Kidney (tissue), 22 donors: ENCODE measurements at places on chromosomes 4 and X. TPM values are rescaled to one million over a fixed set of nuclear protein-coding genes. Genes with fewer than 3 reads are reported as not detected.

GRCh38 chrX:71183341-71183740, 38.7 kb downstream of the NLGN3 start:
- peak; percentile 65 for DNase-seq

- DNase-seq = peak; percentile 69
These were observed 34.6 kb downstream of the CPLX1 start for GRCh38 chr4:791252-791897.

GRCh38 chrX:37800717-37801116, 20.9 kb downstream of the CYBB start:
- no peak for DNase-seq

- no peak for DNase-seq
These were observed 892.8 kb upstream of the DIAPH2 start for GRCh38 chrX:95791876-95792275.

GRCh38 chr4:176270669-176271068, 1.6 kb upstream of the ASB5 start:
- peak; percentile 65 for DNase-seq

DNA sequence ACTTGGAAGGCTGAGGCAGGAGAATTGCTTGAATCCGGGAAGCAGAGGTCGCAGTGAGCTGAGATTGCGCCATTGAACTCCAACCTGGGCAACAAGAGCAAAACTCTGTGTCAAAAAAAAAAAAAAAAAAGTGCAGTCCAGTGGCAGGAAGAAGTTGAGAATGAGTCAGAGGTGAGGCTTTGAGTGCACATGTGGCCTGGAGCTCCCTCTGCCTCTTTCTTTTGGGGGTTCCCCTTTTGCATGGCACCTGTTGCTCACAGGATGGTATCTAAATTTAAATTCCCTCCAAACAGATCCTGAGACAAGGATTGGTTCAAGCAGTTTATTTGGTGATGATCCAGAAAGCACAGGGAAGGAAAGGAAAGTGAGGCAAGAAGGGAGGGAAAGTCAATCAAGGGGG, 151.4 kb upstream of the STX18 start:
- no peak for DNase-seq

DNA sequence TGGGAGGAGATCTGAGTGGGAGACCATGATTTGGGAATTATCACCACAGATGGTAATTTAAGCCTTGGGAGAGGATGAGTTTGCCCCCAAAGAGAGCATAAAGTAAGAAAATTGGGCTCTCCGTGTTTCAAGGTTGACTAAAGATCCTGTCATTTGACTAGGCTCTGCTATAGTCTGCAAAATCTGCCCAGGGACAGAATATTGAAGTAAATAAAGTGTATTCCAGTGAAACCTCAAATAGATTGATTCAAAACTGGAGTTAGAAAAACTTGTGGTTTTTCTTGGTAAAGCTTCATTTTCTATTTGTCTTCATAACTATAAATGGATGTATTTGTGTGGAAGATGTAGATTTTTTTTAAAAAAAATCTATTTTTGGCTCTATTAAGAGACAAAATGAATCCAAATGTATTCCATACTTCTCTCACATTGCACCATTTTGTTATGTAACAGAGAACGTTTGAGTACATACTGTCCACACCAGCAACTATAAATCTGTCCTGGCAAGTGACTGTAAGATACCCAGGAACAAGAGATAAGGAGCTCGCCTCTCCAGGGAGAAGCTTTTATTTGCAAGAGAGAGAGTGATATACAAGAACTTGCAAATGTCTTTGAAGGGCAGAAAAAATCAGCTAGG, 170.2 kb downstream of the CBR4 start:
- no peak for DNase-seq

GRCh38 chr4:152328582-152328981, 207.3 kb downstream of the FBXW7 start:
- no peak for DNase-seq

DNA sequence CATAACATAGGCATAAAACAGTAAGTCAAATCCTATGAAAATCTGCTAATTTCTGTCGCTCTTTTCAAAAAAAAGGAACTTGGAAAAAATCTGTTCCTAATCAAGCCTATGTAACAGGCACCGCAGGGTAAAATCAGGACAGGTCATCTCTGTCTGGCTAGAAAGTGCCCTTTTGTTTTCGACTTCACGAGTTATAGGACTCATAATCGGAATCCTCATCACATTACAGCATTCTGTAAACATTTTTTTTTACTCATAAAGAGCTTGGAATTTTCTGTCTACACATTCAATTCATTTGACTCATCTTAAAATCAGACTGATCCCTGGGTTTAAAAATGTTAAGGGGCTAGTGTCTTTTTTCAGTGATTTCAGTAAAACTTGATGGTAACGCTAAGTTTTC, 181.7 kb upstream of the TBC1D9 start:
- no peak for DNase-seq

- DNase-seq = peak; percentile 49
These were observed 759 bp upstream of the TBC1D1 start for GRCh38 chr4:37889849-37890800.

- no peak for DNase-seq
These were observed 111.6 kb upstream of the CXCL13 start for GRCh38 chr4:77493829-77494551.

- peak; percentile 74 for DNase-seq
These were observed 253.2 kb upstream of the RASGEF1B start for GRCh38 chr4:81724925-81725329.

GRCh38 chr4:26452565-26453531, 37.4 kb downstream of the CCKAR start:
- DNase-seq = peak; percentile 6

- DNase-seq = no peak
These were observed 70.0 kb downstream of the EVC start for GRCh38 chr4:5780831-5781480.

DNA sequence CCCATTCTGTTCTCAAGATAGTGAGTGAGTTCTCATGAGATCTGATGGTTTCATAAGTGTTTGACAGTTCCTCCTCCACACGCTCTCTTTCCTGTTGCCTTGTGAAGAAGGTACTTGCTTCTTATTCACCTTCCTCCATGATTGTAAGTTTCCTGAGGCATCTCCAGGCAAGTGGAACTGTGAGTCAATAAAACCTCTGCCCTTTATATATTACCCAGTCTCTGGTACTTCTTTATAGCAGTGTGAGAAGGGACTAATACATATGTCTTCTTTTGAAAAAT, 58.4 kb downstream of the CFAP299 start:
- no peak for DNase-seq

DNA sequence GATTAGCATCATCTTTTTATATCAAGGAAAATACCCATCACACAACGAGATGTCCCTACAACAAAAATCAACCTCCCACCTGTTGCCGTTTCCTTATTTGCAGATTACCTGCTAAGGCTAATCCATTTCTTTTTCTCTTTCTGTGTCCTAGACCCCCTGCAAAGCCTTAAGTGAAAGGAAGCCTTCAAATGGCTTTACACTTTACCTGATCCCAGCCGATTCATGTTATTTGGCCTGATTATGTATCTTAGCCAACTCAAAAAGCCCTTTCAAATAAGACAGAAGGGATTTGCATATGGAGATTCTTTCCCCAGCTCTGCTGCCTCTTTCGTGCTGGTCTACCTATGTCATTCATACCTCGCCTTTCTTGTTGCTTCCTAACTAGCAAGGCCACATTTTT, 14.4 kb downstream of the ABCG2 start:
- DNase-seq = no peak

- DNase-seq = no peak
These were observed 166.2 kb upstream of the FGF13 start for GRCh38 chrX:138877746-138878145.

DNA sequence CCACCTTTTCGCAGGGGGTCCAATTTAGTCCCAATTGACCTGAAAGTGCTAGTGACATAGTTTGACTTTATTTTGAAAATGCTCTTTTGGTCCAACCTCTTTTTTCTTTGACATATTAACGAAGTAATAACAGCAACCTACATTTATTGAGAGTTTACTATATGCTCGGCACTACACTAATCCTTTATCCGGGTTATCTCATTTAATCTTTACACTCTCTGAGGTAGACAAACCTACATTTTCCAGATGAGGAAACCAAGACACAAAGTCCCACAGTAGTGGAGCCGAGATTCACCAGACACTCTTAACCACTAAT, 307 bp upstream of the ATRX start:
- no peak for DNase-seq

- no peak for DNase-seq
These were observed 87.9 kb downstream of the ATP10D start for GRCh38 chr4:47572981-47573380.

DNA sequence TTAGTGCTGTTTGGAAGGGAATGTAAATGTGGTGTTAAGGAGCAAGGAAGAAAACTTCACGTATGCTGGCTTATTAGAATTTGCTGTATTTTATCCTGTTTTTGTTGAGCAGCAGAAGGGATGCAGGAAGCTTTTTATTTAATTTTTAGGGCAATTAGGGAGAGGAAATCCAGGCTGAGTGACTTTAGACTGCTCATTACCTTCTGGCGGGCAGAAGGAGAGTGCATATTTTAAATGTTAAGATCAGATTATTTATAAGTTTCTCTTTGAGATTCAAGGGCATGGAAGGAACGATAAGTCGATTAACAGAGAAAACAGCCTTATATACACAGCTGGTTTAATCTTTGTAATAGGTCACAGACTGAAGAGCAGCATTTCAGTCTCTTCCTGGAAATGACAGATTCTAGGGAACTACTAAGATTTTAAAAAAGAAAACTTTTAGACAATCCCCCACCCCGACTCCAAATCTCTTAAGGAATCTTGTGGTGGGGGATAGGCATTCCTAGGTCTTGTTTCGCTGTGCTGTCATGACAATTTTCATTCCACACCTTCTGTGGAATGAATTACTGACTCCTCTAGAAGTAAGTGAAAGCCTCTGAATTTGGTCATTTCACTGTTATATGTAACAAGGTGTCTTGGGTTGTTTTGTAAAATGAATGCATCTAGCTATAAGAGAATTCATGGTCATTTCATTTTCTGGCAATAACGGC, 402.5 kb downstream of the RAPGEF2 start:
- no peak for DNase-seq

DNA sequence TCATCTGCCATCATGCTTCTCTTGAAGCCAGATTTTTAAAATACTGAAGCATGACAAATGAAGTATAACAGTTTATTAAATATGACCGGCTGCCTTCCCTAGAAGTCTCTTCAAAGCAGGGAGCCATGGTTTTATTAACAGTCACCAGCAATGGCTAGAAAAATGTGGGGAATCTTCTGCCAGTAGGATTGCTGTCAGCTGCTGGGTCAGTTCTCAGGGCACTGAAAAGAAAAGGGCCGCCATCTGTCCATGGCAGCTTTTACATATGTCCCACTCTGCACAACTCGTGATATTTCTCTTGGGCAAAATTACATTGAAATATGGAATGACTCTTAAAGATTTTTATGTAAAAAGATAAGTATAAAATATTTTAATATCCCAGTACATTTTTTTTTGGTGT, 2.8 kb downstream of the CCNG2 start:
- peak; percentile 44 for DNase-seq

- DNase-seq = no peak
These were observed 1177.1 kb downstream of the ADGRL3 start for GRCh38 chr4:62377245-62377644.

DNA sequence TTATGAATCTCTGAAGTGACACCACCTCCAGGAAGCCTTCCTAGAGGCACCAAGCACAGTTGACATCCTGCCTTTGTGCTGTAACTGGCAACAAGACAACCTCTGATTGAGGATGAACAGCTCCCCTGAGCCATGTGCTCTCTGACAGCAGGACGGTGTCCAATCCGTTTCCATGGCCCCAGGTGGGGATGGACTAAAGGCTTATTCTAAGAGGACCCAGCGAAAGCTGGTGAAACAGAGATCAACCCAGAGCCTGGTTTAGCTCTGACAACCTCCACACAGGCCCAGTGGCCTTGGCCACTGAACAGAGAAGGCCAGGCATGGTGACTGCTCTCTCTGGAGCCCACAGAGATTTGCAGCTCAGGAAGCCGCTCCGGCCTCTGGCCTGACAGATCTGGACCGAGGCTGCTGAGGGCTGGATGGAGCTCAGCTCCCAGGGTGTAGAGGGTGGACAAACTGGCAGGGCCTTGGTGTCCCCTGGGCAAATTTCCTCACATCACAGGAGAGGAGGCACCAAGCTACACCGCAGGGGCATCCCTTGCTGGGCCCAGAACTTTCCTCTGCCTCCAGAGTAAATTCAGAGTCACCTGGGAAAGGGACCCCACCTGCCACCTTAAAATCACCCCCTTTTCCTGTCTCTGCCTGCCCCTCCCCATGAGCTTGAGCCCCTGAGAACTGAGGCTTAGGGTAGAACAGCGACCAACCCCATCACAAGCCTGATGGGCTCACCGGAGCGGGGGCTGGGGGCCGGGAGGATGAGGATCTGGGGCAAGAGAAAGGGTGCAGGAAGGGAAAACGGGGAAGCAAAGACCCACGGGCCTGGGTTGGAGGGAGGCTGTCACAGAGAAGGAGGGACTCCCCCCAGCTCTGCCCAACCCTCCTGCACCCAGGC, 40.2 kb downstream of the HMX1 start:
- DNase-seq = no peak

- DNase-seq = no peak
These were observed 182.9 kb downstream of the ZIC3 start for GRCh38 chrX:137748827-137749226.

DNA sequence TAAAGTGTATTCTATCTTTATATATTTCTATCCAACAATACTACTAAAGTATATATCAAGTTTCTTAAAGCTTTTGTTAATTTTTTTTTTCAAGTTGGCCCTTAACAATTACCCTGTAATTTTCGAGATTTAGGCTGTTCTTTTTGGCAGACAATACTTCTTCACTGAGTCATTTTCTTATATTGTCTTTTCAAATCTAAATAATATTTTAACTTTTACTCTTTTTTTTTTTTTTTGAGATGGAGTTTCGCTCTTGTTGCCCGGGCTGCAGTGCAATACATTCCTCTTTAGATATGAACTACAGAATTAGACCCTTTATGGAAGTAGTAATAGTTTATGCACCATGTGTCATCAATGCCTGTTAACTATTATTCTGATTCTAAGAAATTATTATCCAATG, 120.7 kb downstream of the GLRA3 start:
- no peak for DNase-seq

DNA sequence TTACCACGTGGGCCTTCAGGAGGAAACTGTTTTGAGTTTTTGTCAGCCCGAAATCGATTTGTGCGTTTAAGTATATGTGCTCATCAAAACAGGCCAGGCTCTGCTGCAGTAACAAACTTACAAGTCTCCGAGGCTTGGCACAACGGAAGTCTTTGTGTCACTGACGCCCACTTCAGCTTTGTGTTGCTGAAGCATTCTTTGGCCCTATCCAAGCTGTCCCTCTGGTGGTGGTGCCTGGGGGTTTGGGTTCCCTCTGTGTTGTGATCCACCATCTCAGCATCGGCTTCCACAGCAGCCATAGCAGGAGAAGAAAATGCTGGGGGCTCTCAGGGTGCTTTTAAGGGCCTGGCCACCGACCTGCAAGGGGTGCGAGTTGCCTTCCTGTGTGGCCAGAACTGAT, 176.4 kb downstream of the PTTG2 start:
- no peak for DNase-seq

- DNase-seq = peak; percentile 76
These were observed 465 bp downstream of the HAUS7 start for GRCh38 chrX:153469811-153470410.

- DNase-seq = peak; percentile 56
These were observed 20.6 kb downstream of the ZDHHC9 start for GRCh38 chrX:129823115-129823514.

The RAPGEF2 gene
- 6.9 TPM for polyA plus RNA-seq

The IL21 gene
- polyA plus RNA-seq = not detected

The CSAG3 gene
- polyA plus RNA-seq = not detected

The TMPRSS11A gene
- not detected for polyA plus RNA-seq

The CPE gene
- 24.2 TPM for polyA plus RNA-seq

The CRLF2 gene
- not detected for polyA plus RNA-seq

The AMER1 gene
- polyA plus RNA-seq = 1.5 TPM

The HPRT1 gene
- 75.0 TPM for polyA plus RNA-seq

The SMIM10L2A gene
- 8.2 TPM for polyA plus RNA-seq

The PCDH18 gene
- polyA plus RNA-seq = 2.2 TPM

The NXF2 gene
- polyA plus RNA-seq = not detected
